ENCODE measurements at places on chromosomes 11 and 22.
A peak's percentile ranks its signal among the peaks of the same experiment; 100 is the strongest.

DNA sequence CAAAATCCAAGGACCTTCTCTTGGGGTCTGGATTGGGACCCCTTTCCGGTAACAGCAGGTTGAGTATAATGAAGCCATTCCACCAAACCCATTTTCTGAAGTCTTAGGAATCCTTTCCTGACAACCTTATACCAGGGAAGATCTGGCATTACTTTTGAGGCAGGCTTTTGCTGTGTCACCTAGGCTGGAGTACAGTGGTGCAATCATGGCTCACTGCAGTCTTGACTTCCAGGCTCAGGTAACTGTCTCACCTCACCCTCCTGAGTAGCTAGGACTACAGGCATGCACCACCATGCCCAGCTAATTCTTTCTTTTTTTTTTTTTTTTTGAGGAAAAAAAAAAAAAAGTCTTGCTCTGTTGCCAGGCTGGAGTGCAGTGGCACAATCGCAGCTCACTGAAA is 55.8 kb upstream of the TREH start:
- no peak for DNase-seq

GRCh38 chr11:128045094-128045725 is 542.1 kb downstream of the ETS1 start:
- no peak for DNase-seq

DNA sequence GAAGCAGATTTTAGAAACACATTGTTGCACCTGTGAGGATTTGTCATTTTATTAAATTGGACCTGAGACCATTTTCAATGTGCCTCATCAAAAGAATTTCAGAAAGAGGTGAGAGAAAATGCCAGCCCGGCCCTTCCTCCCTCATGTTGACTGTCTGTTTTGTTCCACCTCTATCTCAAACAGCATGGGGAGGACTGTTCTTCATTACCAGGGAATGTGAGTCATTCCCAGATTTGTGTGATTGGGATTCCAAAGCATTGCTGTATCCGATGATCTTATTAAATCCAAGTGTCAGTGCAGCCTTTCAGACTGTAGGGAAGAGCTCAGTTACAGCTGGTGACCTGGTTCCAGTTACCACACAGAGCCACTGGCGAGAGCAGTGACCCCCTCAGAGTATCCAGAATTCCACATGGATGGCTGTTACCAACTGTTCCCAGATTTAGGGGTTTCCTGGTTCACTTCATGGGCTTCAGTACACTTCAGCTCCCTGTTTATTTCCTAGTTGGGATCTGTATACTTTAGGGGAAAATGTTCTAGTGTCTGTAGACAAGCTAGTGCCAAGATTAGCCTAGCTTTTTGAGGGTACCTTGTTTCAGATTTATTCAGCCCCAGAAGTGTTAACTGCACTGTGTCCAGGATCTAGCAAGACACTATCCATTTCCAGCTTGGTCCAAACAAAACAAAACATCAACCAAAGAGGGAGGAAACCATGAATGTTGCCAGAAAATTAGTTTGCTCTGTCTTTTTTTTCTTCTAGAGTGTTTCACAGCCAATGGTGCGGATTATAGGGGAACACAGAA is 20.9 kb downstream of the KREMEN1 start:
- no peak for DNase-seq

DNA sequence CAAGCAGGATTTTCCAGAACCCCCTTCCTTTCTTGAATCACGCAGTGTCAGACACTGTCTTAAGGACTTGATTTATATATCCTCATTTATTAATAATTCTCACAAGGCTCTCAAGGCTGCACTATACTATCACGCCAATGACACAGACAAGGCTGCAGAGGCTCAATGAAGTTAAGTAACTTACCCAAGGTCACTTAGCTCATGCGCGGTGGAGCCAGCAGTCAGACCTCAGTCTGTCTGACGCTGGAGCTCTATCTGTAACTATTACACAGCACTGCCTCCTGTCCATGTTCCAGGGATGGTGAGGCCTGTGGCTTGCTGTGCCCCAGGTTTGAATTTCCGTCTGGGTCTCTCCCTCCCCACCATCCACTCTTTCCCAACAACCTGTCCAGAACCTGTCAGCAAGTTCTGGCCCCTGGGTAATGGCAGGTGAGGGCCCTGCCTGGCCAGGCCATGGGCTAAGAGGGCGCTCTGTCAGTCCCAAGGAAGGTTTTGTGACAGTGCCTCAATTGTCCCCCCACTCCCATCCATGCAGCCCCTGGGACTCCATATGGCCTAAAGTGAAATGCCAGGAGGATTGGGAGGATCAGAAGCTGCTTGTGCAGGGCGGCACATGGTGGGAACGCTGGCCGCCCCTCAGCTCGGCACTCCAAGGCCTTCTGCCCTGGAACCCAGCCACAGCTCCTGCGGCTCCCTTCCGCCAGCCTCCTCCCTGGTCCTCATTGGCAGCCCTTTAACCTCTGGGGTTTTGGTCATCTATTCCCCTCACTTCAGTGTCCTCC is 8.6 kb downstream of the KCNC1 start:
- no peak for DNase-seq

DNA sequence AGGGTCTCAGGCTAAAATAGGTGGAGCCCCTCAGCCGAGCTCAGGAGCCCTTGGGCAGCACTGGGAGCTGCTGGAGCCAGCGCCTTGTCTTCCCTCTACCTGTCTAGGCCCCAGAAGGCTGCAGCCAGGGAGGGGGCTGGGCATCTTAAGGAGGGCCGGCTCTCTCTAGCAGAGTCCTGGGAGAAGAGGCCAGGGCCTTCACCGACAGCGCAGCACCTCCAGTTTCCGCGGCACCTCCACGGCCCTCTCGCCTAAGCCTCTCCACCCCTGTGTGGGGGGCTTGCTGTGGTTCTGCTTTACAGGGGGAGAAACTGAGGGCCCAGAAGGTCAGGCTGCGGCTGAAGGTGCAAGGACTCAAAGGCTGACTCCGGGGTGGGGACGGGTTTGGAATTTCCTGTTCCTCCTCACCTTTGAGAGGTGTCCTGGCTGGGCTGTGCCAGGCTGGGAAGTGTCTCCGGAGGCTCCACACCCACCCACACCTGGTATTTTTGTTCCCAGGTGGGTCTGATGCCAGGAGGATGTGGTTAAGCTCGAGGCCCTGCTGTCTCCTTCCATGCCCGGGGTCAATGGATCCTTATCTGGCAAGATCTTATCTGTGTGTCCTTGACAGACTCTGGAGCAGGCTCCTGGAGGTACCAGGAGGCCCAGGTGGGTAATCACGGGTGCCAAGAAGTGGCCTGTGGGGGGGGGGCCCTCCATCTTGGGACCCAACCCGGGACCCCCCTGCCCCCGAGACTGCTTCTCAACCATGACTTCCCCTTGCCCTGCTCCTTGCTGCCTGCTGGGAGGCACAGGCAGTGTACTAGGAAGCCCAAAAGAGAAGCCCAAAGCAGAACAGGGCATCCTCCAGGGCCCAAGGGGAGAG is 95.3 kb upstream of the FGF3 start:
- DNase-seq = no peak

DNA sequence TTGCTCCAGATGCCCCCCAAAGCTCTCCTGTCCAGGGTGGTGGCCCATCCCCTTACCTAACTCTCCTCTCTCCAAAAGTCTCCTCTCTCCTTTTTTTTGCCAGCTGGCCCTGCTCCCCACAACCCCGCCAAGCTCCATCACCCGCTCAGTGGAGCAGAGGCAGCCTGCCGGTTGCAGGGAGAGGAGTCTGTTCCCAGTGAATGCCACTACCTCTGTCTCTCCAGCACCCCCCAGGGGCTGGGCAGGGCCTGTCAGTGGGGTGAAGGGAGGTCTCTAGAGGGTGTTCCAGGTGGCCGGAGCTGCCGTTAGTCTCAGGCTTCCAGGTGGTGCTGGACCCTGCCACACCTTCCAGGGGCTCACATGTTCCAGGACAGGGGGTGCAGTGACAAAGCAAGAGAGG is 387.0 kb downstream of the CTTN start:
- DNase-seq = no peak

DNA sequence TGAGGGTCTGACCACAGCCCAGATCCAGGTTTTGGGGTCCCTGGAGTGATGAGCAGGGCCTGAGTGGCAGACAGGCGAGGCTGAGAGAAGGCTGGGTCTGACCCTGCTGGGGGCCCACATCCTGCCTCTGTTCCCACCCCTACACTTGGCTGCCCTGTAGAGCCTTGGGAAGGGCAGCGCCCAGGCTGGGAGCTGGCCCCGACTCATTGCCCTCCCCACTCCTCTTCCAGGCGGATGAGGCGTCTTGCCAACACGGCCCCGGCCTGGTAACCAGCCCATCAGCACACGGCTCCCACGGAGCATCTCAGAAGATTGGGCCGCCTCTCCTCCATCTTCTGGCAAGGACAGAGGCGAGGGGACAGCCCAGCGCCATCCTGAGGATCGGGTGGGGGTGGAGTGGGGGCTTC is 4.9 kb downstream of the DERL3 start:
- DNase-seq = no peak

DNA sequence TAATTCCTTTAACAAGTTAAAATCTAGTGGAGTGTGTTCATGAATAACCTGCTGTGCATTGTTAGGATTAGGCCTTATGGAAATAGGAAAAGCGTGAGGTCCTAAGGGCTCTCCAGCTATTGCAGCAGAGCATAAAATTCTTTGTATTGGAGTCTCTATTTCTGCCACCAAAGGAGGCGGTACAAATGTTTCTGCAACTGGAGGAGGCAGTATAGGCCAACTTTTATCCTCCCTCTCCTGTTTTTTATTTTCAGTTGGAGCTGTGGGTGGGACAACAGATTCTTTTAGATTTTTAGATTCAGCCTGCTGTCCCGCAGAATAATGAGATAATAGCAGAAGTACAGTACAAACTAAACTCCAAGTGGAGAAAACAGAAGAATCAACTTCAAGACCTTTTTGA is 26.2 kb downstream of the OR10A6 start:
- DNase-seq = no peak

GRCh38 chr22:50735739-50736030 is 2.3 kb upstream of the ACR start:
- no peak for DNase-seq

- no peak for DNase-seq
Measured at GRCh38 chr11:69654660-69655478, 13.9 kb downstream of the CCND1 start.

- DNase-seq = peak; percentile 14
Measured at GRCh38 chr11:128463371-128463829, 124.0 kb downstream of the ETS1 start.

DNA sequence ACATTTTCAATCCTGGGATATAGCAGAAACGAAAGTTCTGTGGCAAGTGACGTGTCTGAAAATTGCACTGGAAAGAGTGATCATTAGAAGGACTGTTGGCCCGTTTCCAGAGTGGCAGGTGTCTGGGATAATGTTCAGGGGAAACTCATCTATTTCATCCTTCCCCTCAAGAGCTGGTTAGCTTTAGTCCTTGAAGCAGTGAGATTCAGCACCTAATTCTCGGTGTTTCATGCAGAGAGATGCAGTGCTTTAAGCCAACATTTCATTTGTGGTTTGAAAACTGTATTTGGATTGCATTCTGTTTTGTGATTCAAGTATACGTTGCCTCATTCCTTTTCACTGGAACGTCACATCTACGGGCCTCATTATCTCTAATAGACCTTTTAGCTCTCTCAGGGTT is 205.0 kb upstream of the RAG2 start:
- peak; percentile 23 for DNase-seq

GRCh38 chr11:9211322-9211721 is 53.8 kb downstream of the DENND5A start:
- DNase-seq = no peak

DNA sequence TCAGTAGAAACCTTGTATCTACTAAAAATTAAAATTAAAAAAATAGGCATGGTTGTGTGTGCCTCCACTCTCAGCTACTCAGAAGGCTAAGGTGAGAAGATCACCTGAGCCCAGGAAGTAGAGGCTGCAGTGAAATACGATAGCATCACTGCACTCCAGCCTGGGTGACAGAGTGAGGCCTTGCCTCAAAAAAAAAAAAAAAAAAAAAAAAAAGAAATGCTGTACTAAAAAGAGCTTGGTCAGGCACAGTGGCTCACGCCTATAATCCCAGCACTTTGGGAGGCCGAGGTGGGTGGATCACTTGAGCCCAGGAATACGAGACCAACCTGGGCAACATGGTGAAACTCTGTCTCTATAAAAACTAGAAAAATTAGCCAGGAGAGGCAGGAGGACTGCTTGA is 36.5 kb downstream of the SBF2 start:
- DNase-seq = no peak

GRCh38 chr11:121904148-121904547 is 211.9 kb downstream of the BLID start:
- DNase-seq = no peak

GRCh38 chr11:43555816-43556611 is 124.5 kb upstream of the HSD17B12 start:
- DNase-seq = no peak

DNA sequence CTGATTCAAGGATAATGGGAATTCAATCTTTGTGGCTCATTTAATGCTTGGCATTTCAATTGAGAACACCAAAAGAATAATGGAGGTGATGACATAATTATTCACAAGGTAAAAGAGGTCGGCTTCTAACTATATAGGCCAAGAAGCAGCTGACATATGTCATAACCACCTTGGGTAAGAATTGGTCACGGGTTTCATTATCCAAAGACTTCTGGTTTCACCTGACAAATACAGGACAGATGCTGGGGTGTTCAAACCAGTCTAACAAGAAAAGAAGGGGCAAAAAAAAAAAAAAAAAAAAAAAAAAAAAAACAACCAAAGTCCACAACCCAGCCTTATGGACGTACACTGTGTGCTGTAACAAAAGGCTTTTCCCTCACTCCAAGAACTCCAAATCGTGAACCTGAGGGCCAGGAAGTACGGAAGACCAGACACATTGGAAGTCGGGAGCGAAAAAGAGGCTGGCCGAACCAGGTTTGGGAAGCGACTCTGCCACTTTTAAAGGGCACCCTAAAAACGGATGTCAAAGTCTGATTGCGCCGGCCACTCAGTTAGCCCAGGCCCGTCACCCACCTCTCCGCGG is 385 bp downstream of the HARBI1 start:
- DNase-seq = no peak

DNA sequence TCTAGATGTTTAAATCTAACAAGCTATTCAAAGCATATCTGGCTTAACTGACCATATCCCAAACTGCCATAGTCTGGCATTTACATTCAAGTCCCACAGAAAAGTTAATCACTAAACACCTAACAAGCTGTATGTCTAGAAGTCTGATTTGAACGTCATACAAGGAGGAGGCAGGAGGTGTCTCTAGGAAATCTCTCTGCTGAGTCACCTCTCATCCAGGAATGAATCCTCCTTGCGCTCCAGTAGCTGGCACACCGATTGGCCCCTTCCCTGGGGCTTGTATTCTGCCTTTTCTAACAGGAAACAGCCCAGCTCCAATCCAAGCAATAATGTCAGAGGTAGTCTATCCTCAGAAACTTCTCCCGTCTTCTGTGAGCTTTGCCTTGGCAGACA is 31.8 kb downstream of the FEZ1 start:
- no peak for DNase-seq

- DNase-seq = no peak
Measured at GRCh38 chr11:132866783-132867545, 665.3 kb downstream of the OPCML start.
